Left renal cortex interstitium (tissue), 4 donors: ENCODE measurements at places on chromosomes 11 and 22.

- no peak for DNase-seq
Measured at GRCh38 chr11:16834384-16834783, 95.9 kb downstream of the C11orf58 start.

GRCh38 chr22:40175611-40176244 is 2.0 kb upstream of the TNRC6B start:
- DNase-seq, result no peak

DNA sequence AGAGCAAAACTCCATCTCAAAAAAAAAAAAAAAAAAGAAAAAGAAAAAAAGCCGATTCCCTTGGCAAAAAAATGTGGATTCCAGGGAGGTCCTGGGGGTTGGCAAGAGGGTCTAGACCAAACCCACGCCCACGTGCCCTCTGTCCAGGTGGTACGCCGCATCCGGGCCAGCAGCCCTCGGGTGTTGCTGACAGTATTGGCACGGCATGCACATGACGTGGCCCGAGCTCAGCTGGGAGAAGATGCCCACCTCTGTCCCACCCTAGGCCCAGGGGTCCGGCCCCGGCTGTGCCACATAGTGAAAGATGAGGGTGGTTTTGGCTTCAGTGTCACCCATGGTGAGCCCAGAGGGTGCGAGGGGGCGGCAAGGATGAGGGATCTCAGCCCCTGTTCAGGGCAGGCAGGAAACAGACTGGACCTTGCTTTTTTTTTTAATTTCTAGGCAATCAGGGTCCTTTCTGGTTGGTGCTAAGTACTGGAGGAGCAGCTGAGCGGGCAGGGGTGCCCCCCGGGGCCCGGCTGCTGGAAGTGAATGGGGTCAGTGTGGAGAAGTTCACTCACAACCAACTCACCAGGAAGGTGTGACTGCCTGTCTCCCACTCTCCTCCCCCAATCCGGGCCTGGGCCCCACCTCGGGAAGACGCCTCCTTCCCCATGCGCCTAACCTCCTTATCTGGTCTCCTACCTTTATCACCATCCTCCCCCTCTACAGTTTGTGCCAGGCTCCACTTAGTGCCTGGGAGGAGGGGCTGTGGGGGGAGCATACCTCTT is 2.0 kb downstream of the NHERF4 start:
- no peak for DNase-seq

GRCh38 chr11:12784987-12785386 is 110.8 kb downstream of the TEAD1 start:
- DNase-seq, result no peak

GRCh38 chr11:35230388-35230787 is 91.4 kb downstream of the CD44 start:
- no peak for DNase-seq
